Adipocyte (in vitro differentiated cells): ENCODE measurements at places on chromosomes 11 and 22.

- no peak for DNase-seq
Measured at GRCh38 chr11:77122576-77123212, 5.4 kb upstream of the MYO7A start.

GRCh38 chr11:30538251-30538650 lies 47.9 kb downstream of the MPPED2 start:
- DNase-seq, result no peak

- DNase-seq, result no peak
Measured at GRCh38 chr11:44915004-44915403, 35.7 kb downstream of the TP53I11 start.

- DNase-seq, result no peak
Measured at GRCh38 chr11:67440229-67441097, 2.8 kb downstream of the CORO1B start.

GRCh38 chr11:103546236-103546635 lies 437.0 kb downstream of the DYNC2H1 start:
- no peak for DNase-seq

- no peak for DNase-seq
Measured at GRCh38 chr22:32532820-32533128, 58.2 kb downstream of the FBXO7 start.

- no peak for DNase-seq
Measured at GRCh38 chr11:71115770-71116692, 136.3 kb downstream of the SHANK2 start.

- no peak for DNase-seq
Measured at GRCh38 chr11:106061249-106061784, 15.8 kb downstream of the KBTBD3 start.

GRCh38 chr11:69924308-69925161 lies 105.3 kb upstream of the FGF3 start:
- DNase-seq, result no peak

DNA sequence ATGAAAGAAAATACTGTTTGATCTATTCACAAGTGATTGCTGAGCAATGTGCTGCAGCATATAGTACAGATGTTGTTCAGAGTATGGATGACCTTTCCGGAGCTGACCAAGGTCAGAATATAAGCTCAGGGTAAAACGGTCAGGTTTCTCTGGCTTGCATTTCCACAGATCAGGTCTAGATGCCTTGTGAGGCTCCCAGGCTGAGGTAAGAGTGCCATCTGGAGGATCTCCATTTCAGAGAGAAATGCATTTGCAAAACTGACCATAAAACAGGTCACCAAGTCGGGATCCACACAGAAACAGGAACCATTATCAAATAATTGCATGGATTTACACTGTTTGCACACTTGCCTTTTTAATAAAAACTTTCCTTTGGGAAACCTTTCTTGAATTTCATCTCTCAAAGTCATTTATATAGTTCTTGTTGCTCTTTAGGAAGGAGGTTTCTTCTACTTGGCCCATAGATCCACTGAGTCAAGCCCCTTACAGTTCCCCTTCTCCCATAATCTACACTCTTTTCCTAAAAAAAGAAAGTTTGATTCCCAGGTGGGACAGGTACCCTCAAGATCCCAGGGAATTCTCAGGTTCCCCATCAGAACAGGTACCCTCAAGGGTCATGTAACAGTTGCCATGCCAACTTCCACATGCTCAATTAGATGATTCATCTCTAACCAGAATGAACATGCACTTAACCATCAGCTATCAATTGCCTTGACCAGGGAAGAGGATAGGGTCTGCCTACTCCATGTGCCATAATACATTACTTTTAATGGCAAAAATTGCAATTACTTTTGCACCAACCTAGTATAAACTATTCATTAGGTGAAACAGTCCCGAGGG lies 25.0 kb upstream of the TMPRSS5 start:
- DNase-seq, result peak; percentile 69

DNA sequence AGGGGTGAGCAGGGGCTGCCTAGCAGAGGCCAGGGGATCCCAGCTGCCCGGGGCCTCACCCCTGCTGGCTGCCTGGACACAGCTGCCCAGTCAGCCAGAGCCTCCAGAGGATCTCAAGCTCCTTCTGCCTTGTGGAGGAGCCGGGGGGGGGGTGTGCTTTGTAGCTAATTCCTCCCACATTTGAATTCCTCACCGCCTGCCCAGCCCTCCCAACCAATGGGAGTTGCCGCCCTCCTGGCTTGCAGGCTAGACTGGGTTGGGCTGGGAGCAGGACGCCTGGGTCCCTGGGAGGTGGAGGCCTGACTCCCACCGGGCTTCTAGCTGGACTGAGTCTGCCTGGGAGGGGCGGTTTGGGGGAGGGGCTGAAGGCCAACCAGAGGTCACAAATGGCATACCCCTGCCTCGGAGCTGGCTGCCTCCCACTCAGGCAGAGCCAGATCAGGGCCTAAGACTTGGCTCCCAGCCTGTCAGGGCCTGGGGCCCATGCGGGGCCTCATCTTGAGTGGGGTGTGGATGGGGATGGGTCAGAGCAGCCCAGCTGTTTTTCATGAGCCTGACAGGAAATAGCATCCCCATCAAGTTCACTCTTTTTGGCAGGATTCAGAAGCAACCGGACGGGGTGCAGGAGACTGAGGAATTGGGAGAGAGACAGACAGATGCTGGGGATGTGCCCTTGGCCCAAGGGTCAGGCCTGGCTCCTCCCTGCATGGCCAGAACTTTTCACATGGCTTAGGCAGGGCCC lies 29.2 kb upstream of the PDE2A start:
- peak; percentile 94 for DNase-seq

DNA sequence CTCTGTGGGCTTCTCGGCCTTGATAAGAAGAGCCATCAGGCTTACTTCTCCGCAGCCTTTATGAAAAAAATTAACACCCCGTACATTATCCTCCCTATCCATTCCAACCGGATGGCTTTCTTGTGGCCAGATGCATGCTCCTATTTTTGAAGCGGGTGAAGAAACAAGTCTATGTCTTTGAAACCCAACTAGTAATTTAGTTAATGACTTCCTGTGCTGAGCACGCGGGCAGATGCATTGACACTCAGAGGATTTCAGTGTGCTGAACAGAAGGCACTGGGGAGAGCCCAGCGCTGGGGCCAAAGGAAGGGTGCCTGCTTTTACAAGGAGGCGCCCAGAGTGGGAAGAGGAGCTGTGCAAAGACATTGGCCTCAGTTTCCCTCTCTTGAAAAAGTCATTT lies 53.3 kb downstream of the ARHGAP8 start:
- DNase-seq, result no peak

DNA sequence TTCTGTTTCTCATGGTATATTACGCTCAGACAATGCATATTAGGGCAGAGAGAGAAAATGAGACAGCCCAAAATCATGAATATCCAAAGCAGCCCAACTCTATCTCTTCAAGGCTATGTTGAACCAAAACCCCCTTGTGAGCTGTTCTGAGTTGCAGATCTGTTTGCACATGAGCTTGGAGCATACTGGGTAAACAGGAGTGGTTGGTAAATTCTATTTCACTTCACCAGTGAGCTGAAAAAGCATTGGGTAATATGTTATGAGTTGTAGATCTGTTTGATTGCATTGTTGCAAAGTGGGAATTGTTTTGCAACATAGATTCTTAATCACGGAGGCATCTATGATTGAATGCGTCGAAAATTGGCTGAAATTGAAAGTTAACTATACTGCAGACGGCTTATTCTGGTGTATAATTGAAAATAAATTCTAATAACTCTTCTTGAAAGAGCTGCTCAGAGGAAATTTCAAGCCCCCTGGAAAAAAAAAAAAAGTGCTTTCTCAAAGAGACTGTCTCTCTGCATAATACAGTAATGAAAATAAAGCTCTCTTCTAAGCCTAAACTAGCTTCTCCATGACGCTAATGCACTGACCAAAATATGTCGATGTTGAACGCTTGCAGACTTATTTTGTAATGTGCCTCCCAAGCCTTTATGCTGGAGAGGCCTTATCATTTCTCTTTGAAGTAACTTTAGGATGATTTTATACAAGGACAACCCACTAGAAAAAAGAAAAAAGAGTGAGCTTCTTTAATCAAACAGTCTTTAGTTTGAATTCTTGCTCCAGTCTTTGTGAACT lies 263.7 kb downstream of the NTM start:
- DNase-seq, result no peak

GRCh38 chr11:36432738-36433137 lies 77.3 kb downstream of the TRAF6 start:
- DNase-seq, result no peak

- DNase-seq, result peak; percentile 33
Measured at GRCh38 chr11:83159902-83160865, 3.3 kb downstream of the PCF11 start.
